Activated T-helper 1 cell treated with anti-CD3 and anti-CD28 coated beads, Interleukin-12 subunit alpha, Interleukin-12 subunit beta, Interleukin-2, Interleukin-4 antibody, amounts not matched to agents 30 ng/mL and 10 ng/mL and 1 ng/mL, durations not matched to agents 14 hours and 24 hours and 36 hours (primary cell): ENCODE measurements at places on chromosomes 4 and X. TPM values are rescaled to one million over a fixed set of nuclear protein-coding genes. Genes with fewer than 3 reads are reported as not detected.

GRCh38 chrX:132689612-132690563 lies 201.1 kb upstream of the MBNL3 start:
- DNase-seq = no peak
- peaks cover 9% of the 10 kb centered on the region for H3K27me3 ChIP-seq
- no peaks in the 10 kb centered on the region for H3K36me3 ChIP-seq

DNA sequence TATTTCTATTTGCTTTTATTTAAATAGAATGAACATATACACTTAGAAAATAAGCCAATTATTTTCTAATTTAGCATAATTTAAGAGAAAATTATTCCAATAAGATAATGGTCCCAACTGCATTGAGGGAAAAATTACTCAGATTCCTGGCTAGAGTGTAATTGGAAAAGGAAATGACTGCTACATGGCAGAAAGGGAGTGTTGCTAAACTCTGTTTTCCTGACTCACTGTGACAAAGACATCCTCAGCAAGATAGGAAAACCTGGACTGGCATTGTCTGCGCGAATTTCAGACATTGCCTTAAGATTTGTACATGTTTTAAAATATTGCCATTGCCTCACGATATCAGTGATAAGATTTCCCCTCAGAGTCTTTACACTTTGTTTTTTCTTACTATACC lies 8.2 kb downstream of the TNIP3 start:
- no peak overlapping the region for H3K27ac ChIP-seq
- H3K4me3 ChIP-seq = peak overlapping the region; percentile 58
- H3K4me1 ChIP-seq = peaks cover 63% of the 10 kb centered on the region
- peaks cover 26% of the 10 kb centered on the region for H3K36me3 ChIP-seq

DNA sequence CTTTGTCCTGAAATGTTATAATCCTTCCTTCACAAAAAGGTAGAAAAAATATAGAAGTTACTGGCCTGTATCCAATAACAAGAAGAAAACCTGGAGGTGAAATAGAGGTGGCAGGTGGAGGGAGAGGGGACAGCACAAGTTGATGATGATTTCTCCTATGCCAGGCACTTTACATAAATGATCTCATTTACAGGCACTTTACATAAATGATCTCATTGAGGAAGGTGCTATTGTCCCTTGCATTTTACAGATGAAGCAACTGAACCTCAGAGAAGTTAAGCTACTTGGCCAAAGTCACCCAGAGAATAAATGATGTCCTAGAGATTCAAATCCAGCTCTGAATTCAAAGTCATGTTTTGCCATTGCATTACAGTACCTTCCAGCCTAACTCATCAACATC lies 7.1 kb upstream of the OPHN1 start:
- H3K27ac ChIP-seq = no peak overlapping the region
- no peak overlapping the region for H3K4me3 ChIP-seq
- DNase-seq = no peak
- no peaks in the 10 kb centered on the region for H3K36me3 ChIP-seq
- peaks cover 6% of the 10 kb centered on the region for H3K27me3 ChIP-seq

DNA sequence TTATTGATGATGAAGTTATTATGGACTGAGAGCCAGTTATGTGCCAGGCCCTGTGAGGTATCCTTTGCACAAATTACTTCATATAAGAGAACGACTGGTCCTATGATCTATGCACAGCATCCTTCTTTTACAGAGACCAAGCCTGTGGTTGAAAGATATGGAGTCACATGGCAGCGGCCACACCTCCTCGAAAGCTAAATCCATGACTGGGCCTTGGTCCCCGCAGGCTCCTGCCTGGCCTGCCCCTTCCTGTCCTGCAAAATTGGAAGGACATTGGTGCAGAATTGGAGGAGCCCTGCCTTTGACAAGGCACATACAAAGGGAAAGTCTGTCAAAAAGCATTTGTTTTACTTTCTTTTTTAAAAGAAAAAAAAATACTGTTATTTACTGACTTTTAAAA lies 18.3 kb downstream of the SORBS2 start:
- peaks cover 2% of the 10 kb centered on the region for H3K27me3 ChIP-seq
- DNase-seq = no peak
- H3K4me3 ChIP-seq = no peak overlapping the region
- H3K36me3 ChIP-seq = no peaks in the 10 kb centered on the region
- no peak overlapping the region for H3K27ac ChIP-seq

DNA sequence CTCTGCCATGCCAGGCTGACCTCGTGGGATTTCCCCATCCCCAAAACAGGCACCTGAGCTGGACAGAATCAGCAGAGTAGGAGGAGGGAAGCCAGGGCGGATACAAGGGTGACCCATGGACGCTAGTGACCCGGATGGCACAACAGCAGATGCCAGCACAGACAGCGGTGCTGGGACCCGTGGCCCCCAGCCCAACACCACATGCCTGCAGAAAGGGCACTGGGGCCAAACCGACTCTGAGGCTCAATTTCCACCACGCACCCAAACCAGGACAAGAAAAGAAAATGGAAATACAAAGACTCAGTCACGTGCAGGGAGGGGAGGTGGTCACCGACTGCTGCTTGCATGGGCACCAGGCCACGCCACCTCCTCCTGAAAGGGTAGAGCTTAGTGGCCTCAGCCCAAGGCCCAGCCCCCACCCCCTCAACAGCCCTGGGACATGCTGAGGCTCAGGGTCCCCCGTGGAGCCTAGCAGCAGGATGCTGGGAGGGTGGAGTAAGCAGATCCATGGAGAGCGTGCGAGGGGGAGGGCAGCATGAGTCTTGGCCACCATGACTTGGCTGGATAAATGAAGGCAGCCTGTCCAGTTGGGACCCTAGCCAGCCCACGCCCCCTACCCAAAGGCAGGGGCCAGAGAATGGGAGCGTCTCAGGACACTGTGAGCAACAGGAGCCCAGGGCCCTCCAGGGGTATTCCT lies 47.7 kb downstream of the C4orf50 start:
- H3K27ac ChIP-seq = no peak overlapping the region
- no peaks in the 10 kb centered on the region for H3K27me3 ChIP-seq
- H3K4me1 ChIP-seq = no peaks in the 10 kb centered on the region
- H3K36me3 ChIP-seq = no peaks in the 10 kb centered on the region
- no peak for DNase-seq
- no peak overlapping the region for H3K4me3 ChIP-seq

- H3K27ac ChIP-seq = no peak overlapping the region
- H3K36me3 ChIP-seq = no peaks in the 10 kb centered on the region
- no peaks in the 10 kb centered on the region for H3K4me1 ChIP-seq
- peaks cover 2% of the 10 kb centered on the region for H3K27me3 ChIP-seq
Observed at GRCh38 chr4:75545526-75545925, 10.3 kb upstream of the ODAPH start.

- H3K4me3 ChIP-seq = no peak overlapping the region
- no peak for DNase-seq
- H3K27ac ChIP-seq = no peak overlapping the region
- H3K27me3 ChIP-seq = no peaks in the 10 kb centered on the region
- H3K36me3 ChIP-seq = no peaks in the 10 kb centered on the region
Observed at GRCh38 chrX:2314831-2315365, 185.9 kb downstream of the DHRSX start.

DNA sequence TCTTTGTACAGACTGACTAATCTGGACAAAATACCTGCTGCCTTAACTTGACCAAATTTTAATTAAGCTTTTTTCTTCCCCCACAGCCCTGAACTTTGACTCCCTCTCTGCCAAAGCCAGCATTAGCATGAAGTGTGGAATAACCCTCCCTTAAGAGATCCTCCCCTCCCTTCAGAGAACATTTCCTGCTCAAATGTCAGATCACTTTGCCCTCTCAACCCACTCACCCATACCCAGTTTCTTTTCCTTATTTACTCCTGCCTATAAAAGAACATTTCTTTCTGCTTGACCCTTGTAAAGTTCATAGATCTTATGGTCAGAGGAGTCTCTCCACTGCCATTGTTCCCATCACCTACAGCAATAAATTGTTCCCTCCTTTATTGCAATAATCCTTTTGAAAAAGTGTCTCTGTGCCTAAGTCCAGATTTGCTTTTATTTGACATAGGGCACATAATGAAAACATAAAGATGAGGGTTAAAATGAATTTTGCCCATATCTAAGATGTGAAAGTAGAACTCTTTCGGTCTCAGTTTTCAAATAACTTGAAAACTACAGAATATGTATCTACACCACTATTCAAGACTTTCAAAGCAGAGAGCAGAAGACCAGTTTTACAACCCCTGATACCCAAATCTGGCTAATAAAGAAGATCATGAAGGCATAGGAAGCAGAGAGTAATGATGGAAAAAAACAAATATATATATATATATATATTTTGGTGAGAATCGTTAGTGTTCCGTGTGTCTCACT lies 289.7 kb upstream of the ANXA10 start:
- H3K4me3 ChIP-seq = no peak overlapping the region
- no peaks in the 10 kb centered on the region for H3K27me3 ChIP-seq
- no peak overlapping the region for H3K27ac ChIP-seq
- DNase-seq = no peak
- no peaks in the 10 kb centered on the region for H3K36me3 ChIP-seq
- no peaks in the 10 kb centered on the region for H3K4me1 ChIP-seq

GRCh38 chr4:73189274-73189810 lies 69.3 kb downstream of the ANKRD17 start:
- peaks cover 14% of the 10 kb centered on the region for H3K4me1 ChIP-seq
- H3K27me3 ChIP-seq = no peaks in the 10 kb centered on the region
- H3K4me3 ChIP-seq = no peak overlapping the region
- H3K36me3 ChIP-seq = peaks cover 19% of the 10 kb centered on the region

DNA sequence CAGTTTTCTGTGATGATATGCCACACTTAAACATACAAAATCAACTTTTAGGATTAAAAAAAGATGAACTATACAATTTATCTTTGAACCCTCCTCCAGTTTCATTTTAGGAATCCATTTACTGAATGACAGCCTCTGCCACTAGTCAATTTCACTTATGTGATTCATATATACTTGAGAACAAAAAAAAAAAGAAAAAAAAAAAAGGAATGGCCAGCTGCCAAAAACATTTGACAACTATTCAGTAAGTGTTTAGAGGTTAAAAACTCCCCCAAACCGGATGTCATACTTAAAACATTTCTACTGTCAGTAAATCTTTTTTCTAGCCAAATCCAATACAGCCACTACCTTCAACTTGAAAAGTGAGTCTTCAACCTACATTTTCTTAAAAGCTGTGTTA lies 266.7 kb upstream of the MAGEB2 start:
- no peak for DNase-seq
- no peak overlapping the region for H3K27ac ChIP-seq
- no peak overlapping the region for H3K4me3 ChIP-seq
- no peaks in the 10 kb centered on the region for H3K4me1 ChIP-seq
- H3K27me3 ChIP-seq = no peaks in the 10 kb centered on the region

GRCh38 chr4:110155654-110156053 lies 42.8 kb downstream of the ELOVL6 start:
- H3K4me1 ChIP-seq = peaks cover 13% of the 10 kb centered on the region
- peaks cover 14% of the 10 kb centered on the region for H3K36me3 ChIP-seq
- H3K27me3 ChIP-seq = no peaks in the 10 kb centered on the region
- no peak for DNase-seq
- no peak overlapping the region for H3K4me3 ChIP-seq

- H3K4me1 ChIP-seq = no peaks in the 10 kb centered on the region
- no peaks in the 10 kb centered on the region for H3K27me3 ChIP-seq
- no peak for DNase-seq
- no peak overlapping the region for H3K27ac ChIP-seq
Observed at GRCh38 chrX:141405486-141405852, 163.2 kb upstream of the SPANXC start.

DNA sequence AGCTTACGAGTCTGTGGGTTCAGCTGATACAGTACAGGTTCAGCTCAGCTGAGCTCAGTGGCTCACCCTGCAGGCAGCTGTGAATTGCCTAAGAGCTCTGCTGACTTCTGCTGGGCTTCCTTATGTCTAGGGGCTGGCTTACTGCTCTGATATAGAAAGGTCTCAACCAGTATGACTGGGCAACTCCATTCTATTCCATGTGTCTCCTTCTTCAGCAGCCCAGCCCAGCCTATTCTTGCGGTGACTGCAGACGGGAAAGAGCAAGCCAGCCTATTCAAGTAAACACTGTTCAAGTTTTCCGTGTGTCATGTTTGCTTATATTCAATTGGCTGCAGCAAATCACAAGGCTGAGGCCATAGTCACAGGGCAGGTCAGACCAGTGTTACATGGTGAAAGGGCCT lies 615.4 kb upstream of the ZFP42 start:
- DNase-seq = no peak
- no peak overlapping the region for H3K4me3 ChIP-seq
- H3K36me3 ChIP-seq = no peaks in the 10 kb centered on the region
- no peaks in the 10 kb centered on the region for H3K27me3 ChIP-seq
- no peaks in the 10 kb centered on the region for H3K4me1 ChIP-seq

GRCh38 chrX:44432641-44433040 lies 89.2 kb upstream of the EFHC2 start:
- no peaks in the 10 kb centered on the region for H3K4me1 ChIP-seq
- no peak overlapping the region for H3K4me3 ChIP-seq
- no peak overlapping the region for H3K27ac ChIP-seq
- no peak for DNase-seq
- no peaks in the 10 kb centered on the region for H3K27me3 ChIP-seq
- H3K36me3 ChIP-seq = no peaks in the 10 kb centered on the region

DNA sequence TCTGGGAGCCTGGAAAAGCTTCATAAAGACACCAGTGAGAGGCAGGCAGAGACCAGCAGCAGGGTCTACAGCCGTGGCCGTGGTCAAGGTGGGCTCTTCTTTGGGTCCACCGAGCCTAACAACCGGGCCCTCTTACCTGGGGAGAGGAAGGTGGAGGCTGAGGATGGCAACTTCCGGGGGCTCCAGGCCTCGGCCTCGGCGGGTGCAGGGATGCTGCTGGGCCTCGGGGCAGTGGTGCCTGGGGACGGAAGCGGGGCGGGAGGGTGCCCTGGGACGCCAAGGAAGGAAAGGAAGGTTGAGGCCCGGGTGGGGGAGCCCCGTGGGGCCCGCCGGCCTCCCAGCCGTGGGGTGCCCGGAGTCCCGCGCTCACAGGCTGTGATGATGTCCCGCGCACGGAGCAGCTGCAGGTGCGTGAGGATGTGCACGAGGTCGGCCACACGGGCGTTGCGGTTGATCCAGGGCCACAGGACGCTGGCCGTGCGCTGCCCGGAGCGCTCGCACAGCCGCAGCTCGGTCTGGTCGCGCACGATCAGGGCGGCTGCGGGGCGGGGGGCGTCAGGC lies 561 bp downstream of the IRAK1 start:
- peaks cover 4% of the 10 kb centered on the region for H3K4me1 ChIP-seq
- H3K27ac ChIP-seq = peak overlapping the region; percentile 89
- peaks cover 5% of the 10 kb centered on the region for H3K36me3 ChIP-seq
- DNase-seq = no peak
- peak overlapping the region; percentile 91 for H3K4me3 ChIP-seq
- H3K27me3 ChIP-seq = no peaks in the 10 kb centered on the region

The VSIG4 gene
- not detected in 2 replicates for total RNA-seq

The GYPE gene
- 0.16 TPM in 1 of 2 replicates, not detected in the other for total RNA-seq

The GPC3 gene
- 0.24 and 0.39 TPM in 2 replicates for total RNA-seq

The NOA1 gene
- total RNA-seq = 17.7 and 18.3 TPM in 2 replicates

The XAGE2 gene
- not detected in 2 replicates for total RNA-seq
